ENCODE measurements at places on chromosomes 16 and 17. TPM values are rescaled to one million over a fixed set of nuclear protein-coding genes. Genes with fewer than 3 reads are reported as not detected.

Gene MGAT5B
- polyA plus RNA-seq: 1.2 TPM

Gene EFNB3
- polyA plus RNA-seq: 33.2 TPM

Gene MAPK7
- polyA plus RNA-seq: 21.7 TPM

Gene XAF1
- polyA plus RNA-seq: 34.6 TPM

Gene PRSS22
- polyA plus RNA-seq: 16.2 TPM

Gene PRDM7
- 0.50 TPM for polyA plus RNA-seq

Gene NPB
- polyA plus RNA-seq: 0.90 TPM

Gene TMC7
- 3.3 TPM for polyA plus RNA-seq

Gene CHST5
- 0.56 TPM for polyA plus RNA-seq

Gene NPIPA5
- 20.0 TPM for polyA plus RNA-seq

Gene DRC3
- 22.8 TPM for polyA plus RNA-seq

Gene CRHR1
- polyA plus RNA-seq: not detected

Gene RAB11FIP4
- 8.2 TPM for polyA plus RNA-seq

Gene NPIPA8
- polyA plus RNA-seq: 1.1 TPM

Gene OR3A2
- polyA plus RNA-seq: 0.13 TPM

Gene PIRT
- 0.04 TPM for polyA plus RNA-seq

Gene C17orf78
- polyA plus RNA-seq: 0.58 TPM

Gene HCRT
- not detected for polyA plus RNA-seq

Gene C16orf86
- polyA plus RNA-seq: 2.4 TPM

Gene KRTAP9-4
- not detected for polyA plus RNA-seq

Gene OR1A1
- 0.15 TPM for polyA plus RNA-seq

Gene TBC1D3I
- not detected for polyA plus RNA-seq

Gene KRT15
- polyA plus RNA-seq: 2.1 TPM

Gene PLCG2
- polyA plus RNA-seq: 11.1 TPM

Gene NPLOC4
- polyA plus RNA-seq: 59.6 TPM

Gene EPX
- polyA plus RNA-seq: 0.90 TPM

Gene TBC1D3H
- 14.3 TPM for polyA plus RNA-seq

Gene CRK
- polyA plus RNA-seq: 51.2 TPM

All from left lung (tissue), 14 donors.